Inflammatory macrophage (primary cell): ENCODE measurements at places on chromosomes 5 and 9.

GRCh38 chr9:127979333-127980059 lies 1.3 kb downstream of the EEIG1 start:
- DNase-seq = no peak

DNA sequence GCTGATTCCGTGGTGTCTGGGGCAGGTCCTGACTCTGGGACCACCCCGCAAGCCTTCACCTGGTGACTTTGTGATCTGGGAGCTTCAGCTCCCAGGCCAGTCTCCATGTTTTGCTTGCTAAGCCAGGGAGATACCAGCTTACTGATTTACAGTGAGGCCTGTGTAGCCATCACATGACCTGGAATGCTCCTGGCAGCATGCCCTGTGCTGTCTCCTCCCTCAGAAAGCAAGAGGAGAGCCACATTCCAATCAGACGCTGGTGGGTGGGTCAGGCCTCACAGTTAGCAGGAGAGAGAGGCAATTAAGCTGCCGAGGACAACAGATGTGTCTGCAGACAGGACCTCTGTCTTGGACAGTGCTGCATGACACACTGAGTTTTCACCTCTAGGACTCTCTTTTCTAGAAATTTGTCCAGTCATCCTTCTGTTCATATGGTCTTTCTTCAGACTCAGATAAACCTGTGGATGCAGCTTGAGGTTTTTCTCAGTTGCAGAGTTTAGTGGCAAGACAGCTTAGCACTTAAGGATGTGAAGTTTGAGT lies 24.4 kb upstream of the GRPEL2 start:
- DNase-seq = no peak

- DNase-seq = no peak
Observed at GRCh38 chr9:131584858-131585257, 39.5 kb downstream of the PRRT1B start.

- DNase-seq = no peak
Observed at GRCh38 chr9:111922324-111923013, 25.9 kb downstream of the UGCG start.

GRCh38 chr9:38071470-38072134 lies 2.6 kb upstream of the SHB start:
- no peak for DNase-seq

- no peak for DNase-seq
Observed at GRCh38 chr5:144844086-144844485, 673.4 kb downstream of the KCTD16 start.

- DNase-seq = peak; percentile 32
Observed at GRCh38 chr9:129945314-129945713, 97.7 kb downstream of the FNBP1 start.

DNA sequence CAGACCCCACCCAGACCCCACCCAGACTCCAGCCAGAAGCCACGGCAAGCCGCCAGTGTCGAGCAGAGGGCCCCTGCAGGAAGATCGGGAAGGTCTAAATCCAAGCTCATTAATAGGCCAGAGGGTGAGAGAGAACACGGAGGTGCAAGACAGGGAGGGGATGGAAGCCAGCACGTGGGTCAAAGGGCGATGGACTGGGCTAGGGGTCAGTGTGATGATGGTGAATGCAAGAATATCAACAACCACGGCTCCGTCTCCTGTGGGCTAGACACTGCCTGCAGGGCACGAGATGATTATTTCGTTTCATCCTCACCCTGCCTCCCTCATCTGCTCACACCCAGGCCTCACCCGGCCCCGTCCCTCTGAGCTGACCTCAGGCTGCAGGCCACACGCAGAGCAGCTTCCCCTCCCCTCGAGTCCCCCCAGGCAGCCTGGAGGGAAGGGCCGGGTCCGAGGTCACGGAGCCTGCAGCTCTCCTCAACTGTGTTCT lies 122.0 kb downstream of the COL23A1 start:
- DNase-seq = peak; percentile 37

DNA sequence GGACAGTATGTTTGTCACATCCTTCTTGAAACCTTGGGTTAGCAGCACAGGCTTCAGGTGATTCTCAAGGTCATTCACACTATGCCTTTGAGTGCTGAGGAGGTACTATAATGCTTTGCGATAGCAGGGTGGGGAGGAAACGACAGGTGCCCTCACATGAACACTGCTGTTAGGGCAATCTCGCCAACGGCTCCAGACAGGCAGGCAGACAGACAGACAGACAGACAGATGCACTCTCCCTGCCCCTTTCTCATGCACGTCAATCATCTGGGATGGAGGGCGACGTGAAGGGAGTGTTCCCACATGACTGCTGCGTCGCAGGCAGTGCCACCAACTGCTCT lies 82.9 kb downstream of the RAPGEF1 start:
- DNase-seq = no peak

DNA sequence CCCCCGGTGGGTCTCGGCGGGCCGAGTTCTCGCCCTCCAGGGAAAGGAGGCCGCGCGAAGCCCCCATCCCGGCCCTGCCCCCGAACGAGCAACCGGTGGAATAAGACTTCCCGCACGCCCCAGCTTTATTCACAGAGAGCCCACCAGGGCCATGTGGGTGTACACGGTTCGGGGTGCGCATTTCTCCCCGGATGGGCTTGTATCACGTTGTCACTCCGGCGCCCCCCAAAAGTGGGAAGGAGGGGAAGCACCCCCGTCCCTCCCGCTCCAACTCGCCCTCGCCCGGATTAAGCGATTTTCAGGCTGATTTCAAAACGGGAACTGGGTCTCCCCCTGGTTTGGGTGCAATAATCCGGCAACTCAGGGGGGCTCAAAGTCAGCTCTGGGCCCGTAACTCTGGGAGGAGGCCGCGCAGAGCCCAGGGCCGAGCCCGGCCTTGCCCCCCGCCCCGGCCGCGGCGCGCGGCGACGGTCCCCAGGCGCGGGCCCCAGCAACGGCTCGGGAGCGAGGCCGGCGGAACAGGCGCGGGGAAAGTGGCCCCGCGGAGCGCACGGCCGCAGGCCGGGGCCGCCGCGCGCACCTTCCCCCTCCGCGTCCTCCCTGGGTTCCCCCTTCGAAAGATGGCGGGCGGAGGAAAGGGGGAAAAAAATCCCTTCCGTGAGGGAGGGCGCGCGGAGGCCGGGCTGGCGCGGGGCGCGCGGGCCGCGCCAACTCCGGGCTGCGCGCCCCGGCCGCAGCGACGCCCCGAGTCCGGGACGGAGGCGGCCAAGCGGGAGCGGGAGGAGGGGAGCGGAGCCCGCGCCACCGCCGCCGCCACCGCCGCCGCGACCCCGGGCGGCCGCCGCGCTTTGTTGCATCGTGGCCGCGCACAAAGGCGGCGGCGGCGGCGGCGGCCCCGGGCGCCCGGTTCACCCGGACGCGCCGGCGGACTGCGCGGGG lies 644 bp downstream of the BRD3 start:
- peak; percentile 27 for DNase-seq

DNA sequence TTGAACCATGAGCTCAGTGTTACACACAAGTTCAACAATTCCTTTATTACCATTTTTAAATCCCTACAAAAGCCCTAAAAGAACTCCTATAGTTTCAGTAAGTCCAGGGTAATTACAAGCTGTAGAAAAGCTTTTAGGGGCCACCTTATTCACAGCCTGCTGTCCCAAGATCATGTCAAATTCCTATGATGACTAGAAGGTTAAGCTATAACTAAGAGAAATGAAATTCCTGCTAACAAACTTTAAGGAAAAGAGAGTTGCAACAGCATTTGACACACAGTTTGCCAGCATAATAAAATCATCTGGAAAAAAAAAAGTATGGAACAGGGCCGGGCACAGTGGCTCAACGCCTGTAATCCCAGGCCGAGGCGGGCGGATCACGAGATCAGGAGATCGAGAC lies 31.5 kb downstream of the TMEM245 start:
- DNase-seq = no peak

GRCh38 chr5:75335952-75336614 lies 937 bp upstream of the HMGCR start:
- peak; percentile 82 for DNase-seq

- DNase-seq = no peak
Observed at GRCh38 chr5:78046006-78046405, 248.5 kb downstream of the AP3B1 start.

GRCh38 chr9:132136151-132136780 lies 25.6 kb upstream of the NTNG2 start:
- no peak for DNase-seq

DNA sequence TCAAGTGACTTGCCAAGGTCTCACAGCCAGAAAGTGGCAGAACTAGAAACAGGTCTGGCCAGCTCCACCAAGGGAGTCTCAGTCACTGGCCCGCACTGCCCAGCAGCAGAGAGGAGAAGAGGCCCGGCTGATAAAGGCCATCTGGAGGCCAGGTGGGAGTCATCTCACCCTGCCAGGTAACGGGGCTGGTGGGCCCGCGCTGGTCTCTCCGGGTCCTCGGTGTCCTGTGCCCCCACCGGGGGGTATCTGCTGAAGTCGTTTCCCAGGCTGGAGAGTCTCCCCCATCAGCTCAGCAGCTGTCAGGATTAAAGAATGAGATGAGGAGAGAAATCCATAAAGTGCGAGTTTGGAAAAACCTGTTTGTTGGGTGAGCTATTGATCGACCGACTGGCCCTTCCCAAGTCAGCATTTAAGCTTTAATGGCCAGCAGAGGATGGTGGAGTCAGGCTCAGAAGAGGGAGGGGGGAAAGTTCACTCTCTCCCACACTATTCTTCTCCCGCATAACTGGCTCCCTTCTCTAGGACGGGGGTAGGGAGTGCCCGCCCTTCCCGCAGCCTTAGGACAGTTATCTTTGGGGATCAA lies 30.3 kb downstream of the LMX1B start:
- no peak for DNase-seq

DNA sequence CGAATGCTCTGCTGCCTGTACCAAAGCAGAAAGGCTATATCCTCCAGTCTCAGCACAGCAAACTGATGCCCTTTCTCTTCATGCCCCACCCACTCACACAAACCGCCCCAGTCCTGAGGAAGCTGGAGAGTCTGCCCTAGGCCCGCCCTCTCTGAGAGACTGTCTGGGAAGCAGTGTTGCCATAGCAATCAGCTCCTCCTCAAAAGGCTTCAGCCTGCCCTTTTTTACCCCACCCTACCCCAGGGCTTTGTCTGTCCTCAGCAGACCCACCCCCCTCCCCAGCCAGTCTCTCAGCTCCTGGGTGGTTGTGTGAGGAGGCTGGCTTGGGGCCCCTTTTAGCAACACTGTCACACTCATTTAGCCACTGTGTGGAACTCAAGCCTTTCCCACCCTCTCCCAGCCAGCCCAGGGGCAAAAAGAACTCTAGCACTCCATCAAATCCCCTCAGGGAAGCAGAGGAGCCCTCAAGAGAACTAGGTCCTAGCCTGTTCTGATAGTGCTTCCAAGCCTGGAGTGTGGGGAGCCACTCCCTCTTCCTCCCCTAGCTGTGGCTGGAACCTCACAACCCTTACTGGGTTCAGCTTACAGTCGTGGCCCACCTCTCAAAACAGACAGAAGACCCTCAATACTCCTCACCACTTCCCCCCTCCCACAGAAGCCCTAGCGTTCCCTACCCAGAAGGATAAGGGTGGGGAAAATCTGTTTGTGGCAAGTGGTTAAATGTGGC lies 1.4 kb downstream of the ATOSB start:
- DNase-seq = peak; percentile 97

DNA sequence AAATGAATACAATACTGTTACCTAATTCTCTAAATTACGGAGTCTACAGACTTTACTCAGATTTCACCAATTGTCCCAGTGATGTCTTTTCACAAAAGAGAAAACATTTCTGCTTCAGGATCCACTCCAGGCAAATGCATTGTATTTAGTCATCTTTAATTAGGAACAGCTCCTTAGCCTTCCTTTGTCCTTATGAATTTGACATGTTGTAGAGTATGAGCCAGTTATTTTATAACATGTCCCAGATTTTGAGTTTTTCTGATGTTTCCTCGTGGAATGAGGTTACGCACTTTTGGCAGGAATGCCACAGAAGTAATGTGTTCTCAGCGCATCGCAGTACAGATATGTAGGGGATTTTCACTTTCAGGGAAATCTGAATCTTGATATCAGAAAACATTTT lies 10.5 kb downstream of the HABP4 start:
- no peak for DNase-seq

- DNase-seq = peak; percentile 40
Observed at GRCh38 chr9:121634329-121635261, 16.8 kb upstream of the DAB2IP start.

- DNase-seq = no peak
Observed at GRCh38 chr5:84450617-84451414, 66.1 kb upstream of the EDIL3 start.

- DNase-seq = no peak
Observed at GRCh38 chr5:1315709-1316587, 21.1 kb upstream of the TERT start.

GRCh38 chr5:94694671-94695070 lies 76.2 kb downstream of the SLF1 start:
- no peak for DNase-seq

DNA sequence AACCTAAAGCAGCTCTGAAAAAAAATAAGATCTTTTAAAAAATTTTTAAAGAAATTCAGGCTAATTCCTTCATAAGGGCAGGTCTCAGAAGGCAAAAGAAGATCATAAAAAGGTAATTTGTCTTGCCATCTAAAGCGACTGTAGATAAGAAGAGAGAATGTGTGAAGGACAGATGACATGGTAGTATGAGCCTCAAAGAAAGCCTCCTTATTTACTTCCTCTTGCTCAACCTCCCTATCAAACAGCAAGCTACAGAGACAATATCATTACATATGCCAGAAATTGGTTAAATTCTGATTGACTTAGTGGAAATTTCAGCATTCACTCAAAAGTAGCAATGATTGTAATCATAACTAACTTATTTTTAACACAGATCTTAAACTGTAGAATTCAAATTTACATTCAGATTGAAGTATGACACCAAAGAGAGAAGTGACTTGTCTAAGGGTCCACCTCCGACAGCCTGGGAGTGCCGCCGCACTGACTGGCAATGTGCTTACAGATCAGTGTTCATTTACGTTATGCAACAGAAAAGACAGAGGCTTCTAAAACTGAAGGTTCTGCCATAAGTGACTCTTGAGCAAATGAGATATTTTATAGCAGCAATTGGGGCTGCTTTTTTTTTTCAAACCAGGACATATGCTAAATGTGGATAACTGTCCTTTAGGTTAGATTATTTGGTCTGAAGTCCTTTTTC lies 132.0 kb downstream of the CEMIP2 start:
- DNase-seq = no peak

GRCh38 chr5:6675784-6676491 lies 37.3 kb upstream of the TENT4A start:
- DNase-seq = no peak
